Activated T-cell treated with anti-CD3 and anti-CD28 coated beads for 48 hours (primary cell): ENCODE measurements at places on chromosomes 1 and 21.

- DNase-seq: no peak
These were observed 27.6 kb downstream of the IL10RB start for GRCh38 chr21:33293811-33294216.

GRCh38 chr1:86441997-86442396 is 18.0 kb downstream of the CLCA2 start:
- DNase-seq: no peak

GRCh38 chr1:210650403-210650802 is 321.7 kb downstream of the HHAT start:
- no peak for DNase-seq

- DNase-seq: no peak
These were observed 55.4 kb downstream of the ARHGEF10L start for GRCh38 chr1:17594690-17595601.

DNA sequence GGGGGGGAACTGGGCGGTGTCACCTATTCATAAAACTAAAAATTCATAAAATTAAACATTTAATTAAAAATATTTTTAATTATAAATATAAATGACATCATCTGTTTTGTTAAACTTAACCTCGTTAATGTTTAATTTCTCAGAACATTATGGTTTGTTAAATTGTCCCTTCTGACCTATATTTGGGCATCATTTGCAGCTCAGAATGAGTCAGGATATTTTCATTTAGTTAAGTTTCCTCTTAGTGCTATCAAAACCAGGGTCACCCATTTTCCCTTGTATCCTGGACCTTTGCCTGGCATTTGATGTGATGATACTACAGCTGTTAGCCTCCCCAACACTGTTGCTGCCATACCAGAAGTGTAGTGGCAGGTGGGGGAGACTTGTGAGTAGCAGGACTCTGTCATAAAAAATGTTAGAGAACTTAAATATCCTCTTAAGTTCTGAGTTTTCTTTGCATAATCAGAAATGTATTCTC is 30.3 kb downstream of the TSNAX start:
- no peak for DNase-seq

DNA sequence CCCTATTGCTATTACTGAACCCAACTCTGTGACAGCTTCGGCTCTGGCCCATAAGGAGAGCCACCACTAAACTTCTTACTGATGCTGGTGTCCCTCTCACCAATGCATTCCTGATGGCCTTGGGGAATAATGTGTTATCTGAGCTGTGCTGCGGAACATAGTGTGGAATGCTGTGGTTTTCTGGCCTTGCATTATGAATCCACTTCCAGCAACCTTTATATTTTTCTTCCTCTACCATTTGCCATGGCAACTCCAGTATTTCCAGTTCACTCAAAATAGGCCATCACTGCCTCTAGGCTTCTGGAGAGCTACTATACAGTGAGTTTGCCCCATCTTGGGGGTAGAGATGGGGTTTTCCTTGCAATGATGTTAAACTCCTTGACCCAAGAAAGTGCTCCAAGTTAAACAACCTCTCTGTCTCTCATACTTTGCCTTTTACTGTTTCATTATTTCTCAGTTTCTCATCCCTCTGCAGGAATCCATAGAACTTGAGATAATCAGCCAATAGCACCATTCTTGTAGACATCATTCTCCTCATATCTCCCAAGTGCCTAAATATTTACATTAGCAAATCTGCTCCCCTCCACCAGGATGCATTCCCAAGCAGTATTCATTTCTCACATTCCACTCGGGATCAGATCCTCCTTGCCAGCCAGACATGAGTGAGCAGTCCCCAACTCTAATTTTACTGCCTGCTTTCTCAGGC is 11.1 kb upstream of the RAVER2 start:
- DNase-seq: no peak

GRCh38 chr1:10299151-10299550 is 88.8 kb downstream of the KIF1B start:
- DNase-seq: no peak

DNA sequence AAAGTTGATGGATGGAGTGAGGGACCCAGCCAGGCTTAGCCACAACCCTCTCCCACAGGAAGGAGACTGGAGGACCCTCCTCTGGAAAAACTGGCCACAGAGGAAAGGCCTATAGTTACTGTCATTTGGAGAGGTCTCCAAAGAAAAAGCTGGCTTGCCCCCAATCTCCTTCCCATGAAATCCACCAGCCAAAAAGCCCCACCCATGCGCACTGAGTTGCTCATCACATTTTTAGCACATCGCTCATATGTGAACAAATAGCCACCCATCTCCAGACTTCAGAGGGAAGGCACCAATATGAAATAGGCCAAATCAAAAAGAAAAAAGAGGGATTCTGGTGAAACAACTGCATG is 36.9 kb upstream of the QSOX1 start:
- no peak for DNase-seq

DNA sequence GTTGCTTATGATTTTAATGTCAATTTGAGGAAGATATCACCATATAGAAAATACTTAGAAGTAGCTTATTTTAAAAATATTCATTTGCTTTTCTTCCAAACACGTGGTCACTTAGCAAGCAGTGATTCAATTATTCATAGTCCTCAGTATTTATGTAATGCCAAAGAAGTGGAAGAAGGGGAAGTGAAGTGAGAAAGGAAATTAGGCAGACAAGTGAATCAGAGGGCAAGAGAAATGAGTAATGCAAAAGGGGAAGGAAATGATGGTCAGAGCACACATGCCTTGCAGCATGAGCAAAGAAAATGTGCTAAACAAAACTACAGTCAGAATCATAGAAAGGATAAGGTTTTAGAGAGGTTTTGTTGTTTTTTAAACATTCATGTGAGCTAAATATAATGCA is 31.8 kb downstream of the SDCCAG8 start:
- no peak for DNase-seq

DNA sequence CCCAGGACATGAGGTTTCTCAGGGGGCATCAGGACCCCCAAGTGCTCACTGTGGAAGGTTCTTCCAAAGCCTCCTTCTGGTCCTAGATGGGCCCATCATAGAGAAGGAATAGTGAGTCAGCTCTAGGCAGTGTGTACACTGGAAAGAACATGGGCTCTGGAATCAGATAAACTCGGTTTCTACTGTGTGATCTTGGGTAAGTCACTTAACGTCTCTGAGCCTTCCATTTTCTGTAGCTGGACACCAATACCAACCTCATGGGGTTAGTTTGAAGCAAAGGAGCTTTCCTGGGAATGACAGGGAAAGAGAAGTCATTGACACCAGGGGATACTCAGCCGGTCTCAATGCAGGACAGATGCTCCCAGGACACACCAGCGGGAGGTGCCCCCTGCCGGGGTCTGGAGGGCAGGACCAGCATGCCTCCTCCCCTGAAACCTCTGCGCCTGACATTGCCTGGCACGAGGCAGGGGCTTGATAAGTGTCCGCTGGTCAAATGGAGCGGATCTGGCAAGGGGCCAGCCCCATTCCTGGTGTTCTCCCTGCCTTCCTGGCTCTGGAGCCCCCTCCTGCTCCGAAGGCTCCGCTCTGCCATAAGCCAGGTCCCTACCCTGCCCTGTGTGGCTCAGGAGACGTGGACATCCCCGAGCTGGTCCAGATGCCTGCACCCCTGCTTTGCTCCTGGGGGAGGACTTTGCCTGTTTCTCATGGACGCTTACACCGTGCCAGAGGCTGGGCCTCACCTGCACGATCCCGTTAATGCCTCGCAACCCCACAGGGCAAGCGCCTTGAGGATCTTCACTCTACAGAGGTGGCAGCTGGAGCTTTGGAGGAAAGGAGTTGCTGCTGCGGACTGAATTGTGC is 52.8 kb downstream of the EDN2 start:
- DNase-seq: no peak

DNA sequence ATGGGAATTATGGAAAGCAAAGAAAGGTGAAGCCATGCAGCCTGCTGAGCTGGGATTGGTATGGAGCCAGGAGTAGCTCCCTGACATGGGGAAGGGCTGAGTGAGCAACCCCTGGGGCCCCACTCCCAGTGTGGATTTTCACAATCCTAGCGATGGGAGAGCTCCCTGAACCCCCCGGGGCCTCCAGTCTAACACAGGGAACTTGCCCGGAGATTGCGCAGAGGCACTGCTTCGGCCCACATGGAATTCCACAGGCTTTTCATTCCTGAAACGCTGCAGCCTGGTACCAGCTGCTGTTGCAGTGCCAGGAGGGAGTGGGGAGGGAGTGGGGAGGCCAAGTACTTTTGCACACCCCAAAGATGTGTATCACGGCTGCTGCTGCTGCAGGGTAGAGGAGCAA is 110.4 kb upstream of the C21orf91 start:
- no peak for DNase-seq

DNA sequence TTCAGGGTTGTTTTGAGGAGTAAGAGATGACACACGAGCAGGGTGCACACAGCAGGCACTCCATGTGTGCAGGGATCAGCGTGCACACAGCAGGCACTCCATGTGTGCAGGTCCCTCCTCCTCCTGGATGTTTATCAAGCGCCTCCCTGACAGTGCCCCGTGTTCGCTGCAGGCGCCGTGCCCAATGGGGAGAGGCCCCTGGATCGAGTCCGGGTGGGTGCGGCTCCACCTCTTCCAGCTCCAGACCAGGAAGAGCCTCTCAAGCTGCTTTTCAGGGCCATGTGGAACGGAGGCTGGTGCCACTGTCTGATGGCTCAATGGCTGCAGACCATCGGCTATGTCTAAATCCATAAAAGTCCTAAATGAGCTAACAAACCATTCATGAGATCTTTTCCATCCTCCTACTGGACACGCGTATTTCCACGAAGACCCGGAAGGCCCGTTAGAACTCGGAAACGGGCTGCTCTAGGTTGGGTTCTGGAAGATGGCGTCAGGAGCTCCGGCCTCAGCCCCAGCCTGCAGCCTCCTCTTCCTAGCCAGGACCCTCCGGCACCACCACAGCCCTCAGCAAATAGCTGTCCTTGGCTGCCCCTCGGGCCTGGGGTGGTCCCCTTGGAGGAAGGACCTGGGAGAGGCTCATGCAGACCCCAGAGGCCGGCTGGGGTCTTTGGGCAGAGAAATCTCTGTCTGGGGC is 36.0 kb downstream of the RRP1 start:
- DNase-seq: no peak

GRCh38 chr1:76763738-76764137 is 103.5 kb upstream of the ST6GALNAC5 start:
- DNase-seq: no peak

GRCh38 chr1:1915911-1916840 is 1.1 kb downstream of the CALML6 start:
- no peak for DNase-seq

DNA sequence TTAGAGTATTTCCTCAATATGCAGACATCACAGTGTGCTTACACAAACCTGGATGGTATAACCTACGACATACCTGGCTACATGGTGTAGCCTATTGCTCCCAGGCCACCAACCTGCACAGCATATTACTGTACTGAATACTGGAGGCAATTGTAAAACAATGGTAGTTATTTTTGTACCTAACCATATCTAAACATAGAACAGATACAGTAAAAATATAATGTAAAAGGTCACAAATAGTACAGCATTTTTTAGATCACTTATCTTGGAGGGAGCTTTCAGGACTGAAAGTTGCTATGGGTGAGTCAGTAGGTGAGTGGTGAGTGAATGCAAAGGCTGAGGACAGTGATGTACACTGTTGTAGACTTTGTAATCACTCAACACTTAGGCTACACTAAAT is 492.3 kb downstream of the MRPL39 start:
- DNase-seq: no peak

DNA sequence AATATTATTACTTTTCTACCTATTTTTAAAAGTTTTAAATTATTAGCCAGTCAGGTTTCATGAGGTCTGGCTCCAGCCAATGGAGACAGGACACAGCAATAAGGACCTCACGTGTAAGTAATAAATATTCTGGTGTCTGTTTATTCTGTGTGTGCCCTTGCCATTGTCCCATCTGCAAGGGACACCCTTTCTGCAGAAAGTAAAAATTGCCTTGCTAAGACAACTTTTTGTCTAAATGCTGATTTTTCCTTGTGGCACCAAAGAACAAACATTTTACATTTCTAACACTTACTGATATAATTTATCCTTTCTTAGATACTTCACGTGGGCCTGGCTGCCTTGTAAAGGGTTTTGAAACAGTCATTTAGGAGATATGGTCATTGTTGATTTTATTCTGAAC is 29.4 kb downstream of the OVAAL start:
- no peak for DNase-seq

GRCh38 chr1:202143011-202143767 is 1.3 kb downstream of the ARL8A start:
- DNase-seq: no peak

DNA sequence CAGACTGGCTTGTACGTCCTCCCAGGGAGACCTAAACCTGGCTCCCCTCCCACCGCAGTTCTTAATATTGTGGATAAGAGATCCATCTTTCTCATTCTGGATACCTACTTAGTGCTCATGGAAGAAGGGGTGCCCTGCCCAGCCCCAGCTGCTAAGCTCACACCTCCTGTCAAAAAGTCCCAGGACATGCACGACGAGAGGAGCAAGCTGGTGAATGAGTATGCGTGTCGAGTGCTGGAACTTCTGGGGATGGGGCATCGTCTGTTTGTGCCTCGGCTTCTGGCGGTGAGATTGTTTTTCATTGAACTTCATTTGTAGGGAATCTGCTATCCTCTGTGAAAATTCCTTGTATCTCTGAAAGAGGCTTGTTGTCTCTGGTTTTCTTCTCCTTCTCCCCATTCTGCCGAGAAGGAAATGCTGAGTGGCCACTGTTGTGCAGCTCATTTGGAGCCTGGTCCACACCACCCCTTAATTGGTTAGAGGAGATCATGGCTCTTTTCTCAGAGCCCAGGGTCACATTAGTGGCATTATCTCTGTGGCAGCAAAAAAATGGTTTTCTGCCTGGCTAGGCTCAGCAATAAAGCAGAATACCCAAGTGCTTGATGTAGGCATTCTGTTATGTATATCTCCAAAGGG is 199.4 kb upstream of the CACYBP start:
- no peak for DNase-seq

DNA sequence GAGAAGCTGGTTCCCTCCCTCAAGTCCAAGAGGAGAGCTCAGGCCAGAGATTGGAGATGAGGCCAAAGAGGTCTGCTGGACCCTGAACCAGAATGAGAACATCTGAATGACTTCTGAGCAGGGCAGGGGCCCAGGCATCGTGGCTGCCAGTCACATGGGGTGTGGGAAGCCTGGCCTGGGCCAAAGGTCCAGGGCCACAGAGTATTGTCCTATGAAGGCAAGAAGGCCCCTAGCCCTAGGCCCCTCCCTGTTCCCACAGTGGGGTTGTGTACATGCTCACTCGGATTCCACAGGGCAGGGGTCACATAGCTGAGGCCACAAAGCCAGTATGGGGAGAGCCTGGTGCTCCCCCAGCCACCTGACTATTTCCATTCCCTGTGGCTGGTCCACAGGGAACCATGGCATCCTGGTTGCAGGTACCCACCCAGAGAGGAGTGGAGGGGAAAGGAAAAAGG is 18.5 kb upstream of the SLC1A7 start:
- DNase-seq: no peak

DNA sequence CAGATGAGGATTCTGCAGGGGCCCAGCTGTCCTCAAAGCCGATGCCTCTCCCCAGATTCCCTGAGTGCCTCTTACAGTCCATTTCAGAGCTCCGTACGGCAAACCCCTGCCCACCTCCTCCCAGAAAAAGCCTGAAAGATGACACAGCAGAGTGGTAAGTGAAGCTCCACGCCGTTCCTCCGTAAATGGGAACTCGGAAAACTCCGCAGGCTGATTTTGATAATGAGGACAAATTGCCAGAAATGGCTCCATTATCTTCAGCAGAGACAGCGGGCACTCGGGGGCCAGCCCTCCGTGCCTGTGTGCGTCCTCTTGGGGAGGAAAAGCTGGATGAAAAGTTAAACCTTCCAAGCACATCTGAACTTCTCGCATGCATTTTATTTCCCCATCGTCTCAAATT is 81.1 kb downstream of the NPHP4 start:
- no peak for DNase-seq

GRCh38 chr1:234369784-234370183 is 3.5 kb upstream of the COA6 start:
- no peak for DNase-seq
